ENCODE measurements at places on chromosomes 12 and 14.

DNA sequence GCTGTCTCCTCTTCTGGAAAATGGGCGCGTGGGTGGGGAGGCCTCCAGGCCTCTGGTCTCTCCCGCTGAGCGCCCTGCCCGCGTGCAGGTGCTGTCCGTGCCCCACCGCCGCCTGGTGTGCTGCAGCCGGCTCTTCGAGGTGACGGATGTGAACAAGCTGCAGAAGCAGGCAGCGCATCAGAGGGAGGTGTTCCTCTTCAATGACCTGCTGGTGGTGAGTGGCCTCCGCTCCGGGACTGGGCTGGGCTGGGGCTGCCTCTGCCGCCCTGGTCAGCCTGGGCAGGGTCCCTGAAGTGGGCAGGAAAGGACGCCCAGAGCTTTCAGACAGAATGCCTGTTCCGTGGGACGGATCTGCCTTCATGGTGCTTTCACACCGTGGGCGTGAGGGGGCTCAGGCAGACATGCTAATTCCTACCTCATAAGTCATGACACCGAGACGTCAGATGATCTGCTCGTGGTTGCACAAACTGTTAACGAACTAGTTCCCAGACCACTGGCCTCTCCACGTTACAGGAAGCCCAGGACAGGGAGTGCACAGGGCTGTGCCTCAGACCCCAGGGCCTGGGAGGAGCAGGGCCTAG, 50.5 kb downstream of the SLC6A12 start:
- DNase-seq, result no peak

DNA sequence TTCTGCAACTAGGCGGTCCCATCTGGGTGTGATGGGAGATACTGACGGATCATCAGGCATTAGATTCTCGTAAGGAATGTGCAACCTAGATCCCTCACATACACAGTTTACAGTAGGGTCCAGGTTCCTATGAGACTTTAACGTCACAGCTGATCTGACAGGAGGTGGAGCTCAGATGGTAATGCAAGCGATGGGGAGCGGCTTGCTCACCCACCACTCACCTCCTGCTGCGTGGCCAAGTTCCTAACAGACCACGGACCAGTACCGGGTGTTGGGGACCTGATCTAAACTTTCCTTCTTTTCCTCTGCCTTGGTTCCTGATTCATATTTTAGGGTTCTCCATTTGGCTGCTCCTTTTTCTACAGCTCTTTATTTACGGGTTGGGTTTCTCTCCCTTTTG, 479.8 kb downstream of the BCAT1 start:
- no peak for DNase-seq

GRCh38 chr14:21614240-21614639, 20.5 kb downstream of the OR10G2 start:
- DNase-seq, result no peak

DNA sequence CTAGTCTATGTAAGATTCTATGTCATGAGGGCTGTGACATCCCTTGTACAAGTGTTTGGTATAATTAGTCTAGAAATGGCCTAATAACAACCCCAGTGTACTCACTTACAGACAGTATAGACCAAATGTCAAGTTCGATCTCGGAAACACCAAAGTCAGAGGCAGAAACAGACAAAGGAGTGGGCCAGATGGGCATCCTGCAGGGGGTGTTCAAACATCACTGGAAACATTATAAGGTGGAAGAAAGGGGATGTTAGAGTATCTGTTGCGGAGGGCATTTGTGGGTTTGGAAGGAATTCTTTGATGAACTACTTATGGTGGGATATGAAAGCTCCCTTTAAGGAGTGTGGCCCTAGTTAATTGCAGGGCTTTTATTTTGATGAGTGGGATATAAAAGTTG, 134.6 kb downstream of the ESR2 start:
- no peak for DNase-seq

DNA sequence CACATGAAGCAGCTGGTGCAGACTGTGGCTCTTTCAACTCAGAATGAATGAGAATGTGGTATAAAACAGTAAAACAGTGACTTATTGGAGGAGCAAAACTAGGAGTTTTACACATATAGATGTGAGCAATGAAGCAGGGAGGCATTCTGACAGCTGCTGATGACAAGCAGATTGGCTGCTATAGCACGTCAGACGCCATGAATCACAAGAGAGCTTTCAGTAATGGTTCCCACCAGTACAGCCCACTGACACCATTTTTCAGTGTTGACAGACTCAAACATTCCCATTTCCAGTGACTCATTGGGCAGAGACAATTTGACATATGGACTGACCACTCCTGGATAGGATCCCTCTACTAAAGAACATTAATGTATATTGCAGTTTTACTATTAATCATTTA, 24.6 kb upstream of the FSCB start:
- no peak for DNase-seq

DNA sequence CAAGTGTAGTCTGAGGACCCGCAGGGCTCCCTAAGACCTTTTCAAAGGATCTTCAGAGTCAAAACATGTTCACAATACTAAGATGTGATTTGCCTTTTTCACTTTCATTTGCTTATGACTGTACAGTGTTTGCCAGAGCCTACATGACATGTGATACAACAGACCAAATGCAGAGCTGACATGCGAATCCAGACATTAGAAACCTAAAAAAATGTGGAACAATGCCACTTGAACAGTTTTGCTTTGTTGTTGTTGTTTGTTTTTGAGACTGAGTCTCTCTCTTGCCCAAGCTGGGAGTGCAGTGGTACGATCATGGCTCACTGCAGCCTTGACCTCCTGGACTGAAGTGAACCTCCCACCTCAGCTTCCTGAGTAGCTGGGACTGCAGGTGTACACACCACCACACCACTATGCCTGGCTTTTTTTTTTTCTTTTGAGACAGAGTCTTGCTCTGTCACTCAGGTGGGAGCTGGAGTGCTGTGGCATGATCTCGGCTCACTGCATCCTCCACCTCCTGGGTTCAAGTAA, 5.3 kb upstream of the RAB35 start:
- DNase-seq, result no peak

DNA sequence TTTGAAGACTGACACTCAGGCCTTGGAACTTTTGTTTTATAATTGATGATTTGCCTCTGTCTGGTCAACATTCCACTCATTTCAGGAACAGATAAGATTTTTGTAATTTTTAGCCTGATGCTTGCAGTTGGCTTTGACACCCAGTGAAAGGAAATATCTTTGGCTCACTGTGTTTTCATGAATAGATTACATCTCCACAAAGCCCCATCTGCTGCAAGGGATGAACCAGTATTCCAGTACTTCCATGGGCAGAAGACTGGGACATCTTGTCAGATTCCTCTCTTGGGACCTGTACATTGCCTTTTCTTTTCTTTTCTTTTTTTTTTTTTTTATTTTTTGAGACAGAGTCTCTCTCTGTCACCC, 28.4 kb downstream of the GSG1 start:
- no peak for DNase-seq

GRCh38 chr12:111024205-111024801, 103.9 kb upstream of the MYL2 start:
- DNase-seq, result peak; percentile 67

DNA sequence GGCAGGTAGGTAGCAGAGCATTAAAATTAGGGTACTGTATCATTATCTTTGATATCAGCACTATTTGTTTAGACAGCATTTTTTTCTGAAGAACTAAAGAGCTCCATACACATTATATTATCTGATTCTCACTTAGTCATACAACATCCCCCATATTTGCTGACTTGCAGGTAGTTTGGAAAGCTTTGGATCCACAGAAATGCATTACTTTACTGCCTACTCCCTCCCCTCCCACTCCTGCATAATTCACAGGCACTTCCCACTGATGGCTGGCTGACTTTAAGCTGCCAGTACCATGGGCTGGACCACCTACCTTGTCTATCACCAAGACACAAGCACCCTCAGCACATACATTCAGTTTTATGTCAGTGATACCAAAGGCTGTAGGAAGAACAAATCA, 110.4 kb downstream of the SLC8A3 start:
- no peak for DNase-seq

DNA sequence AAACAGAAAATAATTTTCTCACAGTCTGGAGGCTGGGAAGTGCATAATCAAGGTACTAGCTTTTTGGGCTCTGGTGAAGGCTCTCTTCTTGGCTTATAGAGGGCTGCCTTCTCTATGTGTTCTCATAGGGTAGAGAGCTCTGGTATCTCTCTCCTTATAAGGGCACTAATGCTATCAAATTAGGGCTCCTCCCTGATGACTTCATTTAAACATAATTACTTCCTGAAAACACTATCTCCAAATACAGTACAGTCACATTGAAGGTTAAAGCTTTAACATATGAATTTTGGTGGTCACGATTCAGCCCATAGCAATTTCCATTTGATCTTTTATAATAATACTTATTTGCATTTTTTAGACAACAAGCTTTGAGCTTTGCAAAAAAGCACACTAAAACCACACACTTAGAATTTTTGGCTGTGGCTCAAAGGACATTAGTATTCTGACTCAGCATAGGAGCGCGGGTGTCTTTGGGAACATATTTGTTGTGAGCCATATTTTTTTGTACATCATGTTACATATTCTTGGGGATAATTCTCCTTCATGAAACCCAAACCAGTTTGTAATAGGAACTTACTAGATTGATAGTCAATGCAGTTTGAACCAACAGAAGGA, 808.1 kb upstream of the FBXO33 start:
- DNase-seq, result no peak

GRCh38 chr12:4223273-4223845, 50.2 kb upstream of the CCND2 start:
- DNase-seq, result no peak

DNA sequence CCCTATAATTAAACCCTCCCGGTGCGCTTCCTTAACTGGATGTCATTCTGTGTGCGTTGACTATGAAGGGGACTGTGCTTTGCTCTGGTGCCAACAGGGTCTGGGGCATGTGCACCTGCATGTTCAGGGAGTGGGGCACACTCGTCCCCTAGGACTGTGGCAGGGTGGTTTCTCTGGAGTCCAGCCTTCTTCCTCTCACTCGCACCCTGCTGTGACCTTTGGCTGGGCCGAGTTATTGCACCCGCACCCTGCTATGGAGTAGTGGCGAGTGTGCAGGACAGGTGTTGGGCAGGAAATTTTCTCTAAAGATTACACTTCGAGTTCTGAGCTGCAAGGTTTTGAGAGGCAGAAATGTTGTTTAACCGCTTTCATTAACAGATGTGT, 138.9 kb downstream of the PLXNC1 start:
- DNase-seq, result no peak

GRCh38 chr14:77088219-77088618, 9.8 kb upstream of the CIPC start:
- no peak for DNase-seq

DNA sequence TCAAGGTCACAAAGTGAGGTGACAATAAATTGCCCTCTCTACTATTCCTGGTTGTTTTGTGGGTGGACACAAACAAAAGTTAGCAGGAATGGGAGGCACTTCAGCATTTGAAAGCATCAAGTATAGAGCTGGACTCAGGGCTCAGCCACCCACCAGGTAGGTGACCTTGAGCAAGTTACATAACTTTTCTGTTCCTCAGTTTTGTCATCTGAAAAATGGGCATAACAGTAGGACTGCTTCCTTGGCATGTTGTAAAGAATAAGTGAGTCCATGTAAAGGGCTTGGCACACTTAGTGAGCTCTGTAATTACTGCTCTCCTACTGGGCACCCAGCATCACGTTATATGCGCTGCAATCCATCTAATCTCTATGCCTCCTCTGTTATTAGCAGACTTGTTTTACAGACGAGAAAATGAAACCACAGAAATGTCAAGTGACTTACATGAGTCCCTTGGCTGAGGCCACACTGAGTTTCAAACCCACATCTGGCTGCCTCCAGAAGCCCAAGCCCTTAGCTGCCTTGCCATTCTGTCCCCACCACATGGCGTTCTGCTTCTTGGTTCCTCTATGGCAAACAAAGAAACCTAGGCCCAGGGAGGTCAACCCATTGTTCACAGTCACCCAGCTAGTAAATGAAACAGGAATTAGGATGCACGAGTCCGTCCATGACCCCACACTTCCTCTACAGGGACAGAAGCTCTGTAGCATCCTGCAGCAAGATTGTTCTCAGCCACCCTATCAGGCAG, 63.2 kb upstream of the SLC24A4 start:
- DNase-seq, result no peak

DNA sequence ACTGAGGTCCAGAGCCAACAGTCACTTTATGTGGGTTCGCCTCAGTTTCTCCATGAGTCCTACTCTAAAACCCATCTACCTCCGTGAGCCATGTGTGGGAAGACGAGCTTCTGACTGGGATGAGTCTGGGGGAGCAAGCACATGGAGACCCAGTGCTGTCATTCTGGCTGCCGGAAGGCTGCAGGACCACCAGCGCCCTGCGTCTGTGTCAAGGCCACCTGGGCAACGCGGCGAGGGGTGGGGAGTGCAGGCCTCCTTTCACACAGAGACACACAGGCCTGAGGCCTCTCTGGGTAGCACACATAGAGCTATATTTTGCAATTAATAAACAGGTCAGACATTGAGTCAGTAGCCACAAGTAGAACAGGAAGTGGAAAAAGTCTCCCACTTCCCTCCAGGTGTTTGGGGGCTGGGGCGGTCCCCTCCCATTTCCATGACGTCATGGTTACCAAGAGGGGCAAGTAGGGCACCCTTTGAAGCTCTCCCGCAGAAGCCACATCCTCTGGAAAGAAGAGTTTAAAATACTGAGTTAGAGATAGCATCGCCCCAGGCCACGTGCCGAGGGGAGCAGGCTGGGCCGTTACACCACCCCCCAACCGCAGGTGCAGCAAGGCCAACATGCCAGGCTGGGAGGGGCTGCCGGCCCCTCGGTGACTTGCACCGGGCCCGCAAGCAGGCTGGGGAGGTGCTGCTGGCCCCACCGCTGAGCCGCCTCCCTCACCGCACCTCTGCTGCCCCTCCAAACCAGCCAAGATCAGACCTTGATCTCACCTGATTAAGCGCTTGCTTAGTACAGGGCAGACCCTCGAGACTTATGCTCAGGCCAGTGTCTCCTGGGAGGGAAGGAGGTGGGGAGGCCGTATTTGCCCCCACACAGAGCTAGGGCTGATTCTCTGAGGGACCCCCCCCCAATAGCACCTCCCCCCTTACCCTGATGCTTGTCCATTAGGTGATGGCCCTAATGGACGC, 32.7 kb downstream of the DAD1 start:
- no peak for DNase-seq

- DNase-seq, result no peak
Observed at GRCh38 chr12:26080911-26081310, 43.9 kb downstream of the BHLHE41 start.

- DNase-seq, result no peak
Observed at GRCh38 chr14:39181026-39181692, 6.1 kb downstream of the PNN start.

- DNase-seq, result no peak
Observed at GRCh38 chr12:19584732-19585131, 145.4 kb downstream of the AEBP2 start.

- DNase-seq, result no peak
Observed at GRCh38 chr12:75792687-75793086, 238.9 kb downstream of the PHLDA1 start.

DNA sequence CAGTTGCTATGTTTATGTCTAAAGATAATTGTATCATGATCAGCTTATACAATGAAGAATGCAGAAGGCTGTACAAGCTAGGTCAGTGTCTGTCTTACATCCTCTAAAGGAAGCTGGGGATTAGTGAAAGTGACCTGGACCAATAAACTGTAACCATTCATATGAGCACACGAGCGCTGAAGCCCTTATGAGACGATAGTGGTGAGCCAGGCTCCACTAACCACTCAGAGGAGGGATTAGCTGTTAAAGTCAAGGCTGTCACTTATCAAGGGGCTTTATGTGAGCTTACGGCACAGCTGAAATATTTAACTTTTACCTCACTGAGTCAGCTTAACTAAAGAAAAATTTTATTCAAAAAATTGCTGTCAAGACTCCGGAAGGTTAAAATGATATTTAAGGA, 30.3 kb downstream of the NDUFA12 start:
- no peak for DNase-seq

Measured in NCI-H1930 (cell line).